ENCODE measurements at places on chromosomes 7 and 10.

- DNase-seq, result no peak
Measured at GRCh38 chr7:27555670-27556069, 107.0 kb downstream of the HIBADH start.

DNA sequence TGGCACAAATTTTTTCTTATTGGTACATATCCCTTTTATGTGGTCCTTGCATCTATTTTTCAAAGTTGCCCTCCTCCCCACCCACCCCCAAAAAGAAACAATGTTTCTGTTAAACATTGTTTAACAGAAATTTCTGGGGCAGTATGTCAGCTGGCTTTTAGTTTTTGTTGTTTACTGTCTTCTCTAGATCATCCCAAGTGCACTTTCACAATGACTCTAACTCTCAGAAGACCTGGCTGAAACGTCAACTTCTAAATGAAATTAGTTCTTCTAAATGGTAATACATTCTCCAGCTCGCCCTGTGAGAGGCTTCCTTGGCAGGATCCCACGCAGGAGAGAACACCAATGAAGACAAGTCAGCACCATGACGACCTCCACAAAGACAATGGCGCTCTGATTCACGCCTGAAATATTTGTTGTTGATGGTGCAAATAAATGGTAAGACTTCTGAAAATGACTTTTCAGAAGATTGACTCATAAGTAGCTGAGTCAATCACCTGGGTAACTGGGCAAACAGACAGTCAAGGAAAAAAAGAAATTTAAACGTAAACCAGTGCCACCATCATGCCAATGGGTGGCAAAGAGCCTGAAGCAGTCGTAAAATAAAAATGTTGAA lies 293.7 kb downstream of the FZD1 start:
- peak; percentile 88 for DNase-seq

DNA sequence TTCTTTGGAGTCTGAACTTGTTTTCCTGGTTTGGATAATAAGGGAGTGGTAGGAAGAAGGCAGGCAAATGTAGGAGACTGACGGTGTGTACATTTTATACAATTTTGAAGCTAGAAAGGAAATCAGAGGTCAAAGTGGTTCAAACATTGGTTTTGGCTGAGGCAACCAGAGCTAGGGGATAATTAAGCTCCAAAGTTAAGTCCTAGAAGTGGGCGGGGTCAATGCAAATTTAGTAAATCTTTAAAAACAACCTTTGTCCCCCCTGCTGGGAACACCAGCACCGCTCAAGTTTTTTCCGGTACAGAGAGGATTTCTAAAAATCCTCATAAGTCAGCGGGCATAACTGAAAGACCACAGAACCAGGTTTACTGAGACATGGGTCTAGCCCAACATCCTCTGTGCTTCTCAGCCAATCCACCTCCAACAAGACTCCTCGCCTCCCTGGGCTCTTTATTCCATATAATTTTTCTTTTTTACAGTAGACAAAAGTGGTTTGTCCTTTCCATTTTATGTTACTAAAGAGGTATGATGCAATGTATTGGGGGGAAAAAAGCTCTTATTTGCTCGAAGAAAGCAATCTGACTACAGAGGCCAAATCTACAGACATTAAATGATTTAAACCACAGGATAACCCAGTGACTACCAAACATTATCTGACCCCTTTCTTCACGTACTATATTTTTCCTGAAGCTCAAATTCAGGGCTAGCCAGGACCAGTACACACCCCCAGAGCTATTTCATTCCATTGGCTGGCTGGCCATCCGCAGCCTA lies 1.6 kb downstream of the GLUD1 start:
- DNase-seq, result peak; percentile 54

GRCh38 chr7:135718794-135719437 lies 9.1 kb downstream of the SLC13A4 start:
- no peak for DNase-seq

- DNase-seq, result peak; percentile 94
Measured at GRCh38 chr7:80942261-80943041, 23.6 kb upstream of the SEMA3C start.

DNA sequence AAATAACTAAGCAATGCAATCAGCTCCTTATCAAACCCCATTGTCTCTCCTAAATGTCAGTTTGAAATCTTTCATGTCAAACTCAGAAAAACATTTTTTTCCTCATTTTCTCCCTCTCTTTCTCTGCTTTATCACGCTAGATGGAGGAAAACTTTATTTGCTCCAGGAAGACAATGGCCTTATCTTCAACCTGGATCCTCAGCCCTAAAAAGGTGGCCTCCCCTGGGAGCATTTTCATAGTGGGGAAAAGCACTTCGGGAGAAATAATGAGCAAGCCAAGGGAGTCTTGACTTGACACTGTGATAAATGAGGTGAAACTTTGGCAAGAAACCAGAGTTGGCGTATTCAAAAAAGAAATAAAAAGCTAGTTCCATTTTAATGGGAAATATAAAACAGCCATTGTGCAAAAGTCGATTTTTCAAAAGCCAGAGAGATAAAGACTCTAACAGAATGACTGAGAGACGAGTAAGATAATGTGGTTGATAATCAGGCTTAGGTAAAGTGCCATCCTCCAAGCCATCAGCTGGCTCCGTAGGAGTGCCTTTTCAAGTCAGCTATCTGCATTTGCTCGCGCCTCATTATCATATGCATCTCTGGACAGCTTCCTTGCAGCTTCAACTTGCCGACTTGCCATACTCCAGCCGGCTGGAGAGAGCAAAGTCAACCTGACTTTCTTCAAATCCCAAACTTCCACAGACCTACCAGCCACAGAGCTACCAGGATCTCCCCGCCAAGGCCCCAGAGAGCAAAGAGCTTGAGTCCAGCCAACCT lies 19.9 kb downstream of the HABP2 start:
- DNase-seq, result no peak

DNA sequence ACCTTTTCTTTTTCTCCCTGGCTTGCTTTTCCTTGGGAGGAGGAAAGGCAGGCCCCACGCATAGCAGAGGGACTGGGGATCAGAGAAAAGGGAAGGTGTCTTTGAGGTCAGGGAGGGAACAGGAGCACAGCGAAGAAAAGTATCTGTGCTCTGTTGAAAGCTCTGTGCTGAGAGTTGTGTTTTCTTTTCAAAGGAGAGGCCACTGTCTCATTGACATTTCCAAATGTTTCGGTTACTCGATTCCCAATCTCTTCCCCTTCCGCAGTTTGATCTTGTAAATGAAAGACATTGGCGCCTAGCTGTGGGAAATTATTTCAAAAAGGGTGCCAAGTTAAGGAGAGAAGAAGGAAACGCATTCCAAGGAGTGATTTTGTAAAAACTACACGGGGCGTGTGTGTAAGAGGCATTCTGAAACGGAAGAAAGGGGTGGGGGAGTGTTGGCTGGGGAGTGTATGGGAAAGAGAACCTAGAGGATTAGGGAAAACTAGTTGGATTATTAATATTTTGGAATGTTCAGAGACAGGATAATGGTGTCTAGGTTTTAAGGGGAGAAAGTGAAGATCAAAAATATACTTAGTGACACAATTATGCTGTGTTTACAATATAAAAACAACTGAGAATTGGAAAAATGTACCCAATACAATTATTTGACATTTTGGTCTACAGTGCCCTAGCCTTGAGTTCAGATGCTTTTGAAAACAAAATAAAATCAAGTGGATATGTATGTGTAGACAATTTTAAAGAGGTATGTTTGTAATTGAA lies 708 bp downstream of the KLHDC10 start:
- DNase-seq, result peak; percentile 14

GRCh38 chr7:71491336-71491735 lies 359.4 kb downstream of the GALNT17 start:
- DNase-seq, result no peak

- no peak for DNase-seq
Measured at GRCh38 chr10:51029172-51029641, 45.1 kb upstream of the PRKG1 start.

DNA sequence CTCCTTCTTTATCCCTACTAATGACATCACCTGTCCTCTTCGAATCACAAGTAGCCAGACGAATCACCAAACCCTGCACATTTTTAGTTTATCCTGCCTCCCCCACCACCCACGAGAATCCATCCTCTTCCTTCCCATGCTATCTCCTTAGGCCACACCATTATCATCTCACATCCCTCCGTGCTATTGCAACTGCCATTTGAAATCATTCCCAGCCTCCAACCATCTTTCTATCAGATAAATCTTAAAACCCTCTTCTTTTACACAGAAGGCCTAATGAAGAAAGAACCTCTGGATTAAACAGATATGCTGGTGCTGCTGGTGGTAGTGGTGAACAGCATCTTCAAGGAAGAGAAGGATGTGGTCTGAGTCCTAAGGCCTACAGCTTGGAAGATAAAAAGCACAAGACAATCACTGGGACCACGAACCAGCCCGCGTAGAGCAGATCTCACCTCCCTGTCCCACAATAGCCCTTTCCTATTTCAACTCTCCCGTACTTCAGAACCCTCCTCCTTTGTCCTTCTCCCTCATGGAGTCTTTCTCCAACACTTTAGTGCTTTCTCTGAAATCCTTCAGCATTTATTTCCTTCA lies 403.1 kb downstream of the SFMBT2 start:
- no peak for DNase-seq

DNA sequence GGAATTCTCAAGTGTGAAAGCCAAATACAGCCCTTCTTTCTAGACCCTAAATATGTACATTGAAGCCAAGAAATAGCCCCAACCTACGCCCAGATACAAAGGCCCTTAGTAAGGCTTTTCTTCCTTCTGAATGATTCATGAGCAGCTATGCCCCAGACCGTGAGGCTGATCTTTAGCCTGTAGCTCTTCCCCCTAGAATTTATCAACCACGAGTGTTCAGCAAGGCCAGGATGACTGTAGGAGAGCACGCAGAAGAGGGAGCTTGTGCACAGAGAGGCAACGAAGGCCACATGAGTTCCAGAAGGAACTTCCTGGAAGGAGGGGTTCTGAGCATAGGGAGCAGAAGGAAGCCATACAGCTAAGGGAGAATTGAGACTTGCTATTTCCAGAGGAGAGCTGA lies 53.0 kb upstream of the HABP2 start:
- DNase-seq, result no peak

DNA sequence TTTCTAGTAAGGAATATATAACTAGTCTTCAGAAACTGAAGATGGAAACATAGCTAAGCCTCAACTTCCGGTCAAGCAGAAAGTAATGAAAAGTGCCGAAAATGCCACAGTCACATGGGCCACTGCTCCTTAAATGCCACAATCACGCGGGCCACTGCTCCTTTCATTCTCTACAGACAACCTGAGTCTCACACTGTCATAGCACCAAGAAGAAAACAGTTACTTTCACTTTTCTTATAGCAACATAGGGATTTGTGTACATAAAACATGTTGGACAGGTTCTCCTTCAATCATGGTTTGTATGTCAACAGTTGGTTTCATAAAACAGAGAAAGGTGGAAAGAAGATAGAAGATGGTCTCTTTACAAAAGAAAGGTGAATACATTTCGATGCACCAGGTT lies 48.6 kb upstream of the NOBOX start:
- DNase-seq, result no peak

GRCh38 chr7:90897961-90898469 lies 301.9 kb downstream of the CDK14 start:
- no peak for DNase-seq

DNA sequence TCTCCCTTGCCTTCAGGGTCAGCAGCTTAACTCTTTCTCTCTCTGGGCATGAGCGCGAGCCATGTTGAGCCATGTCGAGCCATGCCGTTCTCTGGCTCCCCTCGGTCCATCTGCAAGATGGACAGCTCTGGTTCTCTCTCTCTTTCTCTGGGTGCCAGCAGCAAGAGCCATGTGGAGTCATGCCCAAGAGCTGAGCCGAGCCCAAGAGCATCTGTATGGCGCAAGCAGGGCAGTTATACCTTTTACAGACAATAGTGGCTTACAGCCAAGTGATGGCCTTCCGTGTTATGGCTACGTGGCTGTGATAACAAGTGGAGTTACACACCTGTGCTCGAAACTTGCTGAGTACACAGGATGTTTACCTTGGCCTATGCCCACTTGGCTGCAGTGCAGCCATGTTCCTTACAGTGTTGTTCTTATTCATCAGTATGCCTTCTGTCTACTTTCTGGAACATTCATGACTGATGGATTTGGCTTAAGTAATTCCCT lies 327.7 kb downstream of the GLRX3 start:
- no peak for DNase-seq

- no peak for DNase-seq
Measured at GRCh38 chr7:54091322-54091721, 450.9 kb upstream of the VSTM2A start.

DNA sequence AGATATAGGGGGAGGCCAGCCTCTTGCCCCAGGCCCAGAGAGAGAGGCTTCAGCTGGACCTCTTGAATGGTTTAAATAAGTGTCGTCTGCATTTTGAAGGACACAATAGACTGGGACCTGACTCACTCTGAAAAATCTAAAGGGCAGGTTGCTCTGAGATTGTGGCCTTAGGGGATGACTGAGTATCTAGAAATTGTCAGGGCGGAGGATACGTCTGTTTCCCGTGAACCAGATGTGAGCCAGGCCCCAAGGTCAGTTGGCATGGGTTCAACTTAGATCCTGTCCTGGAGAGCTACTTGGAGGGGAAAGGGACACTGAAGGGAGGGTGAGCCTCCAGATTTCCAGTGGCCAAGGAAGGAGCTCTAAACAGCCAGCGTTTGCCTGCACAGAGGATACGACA lies 110.2 kb downstream of the CHN2 start:
- peak; percentile 52 for DNase-seq

DNA sequence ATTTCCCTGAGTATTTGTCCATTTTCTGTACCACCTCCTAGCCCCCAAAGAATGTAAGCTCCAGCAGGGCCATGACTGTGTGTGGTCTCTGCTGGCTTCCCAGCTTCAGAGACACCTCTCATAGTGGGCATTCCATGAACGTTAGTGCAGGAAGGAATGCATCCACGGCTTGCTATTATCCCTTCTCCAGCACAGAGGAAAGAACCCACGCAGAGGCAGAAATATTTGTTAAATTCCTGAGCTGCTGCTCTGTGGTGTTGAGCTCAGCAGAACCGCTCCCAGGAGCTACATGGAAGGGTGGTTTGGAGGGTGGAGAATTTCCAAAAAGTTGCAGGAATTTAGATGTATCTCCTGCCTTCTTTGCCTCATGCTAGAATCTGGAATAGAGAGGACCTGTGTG lies 275.2 kb downstream of the POU6F2 start:
- peak; percentile 70 for DNase-seq

DNA sequence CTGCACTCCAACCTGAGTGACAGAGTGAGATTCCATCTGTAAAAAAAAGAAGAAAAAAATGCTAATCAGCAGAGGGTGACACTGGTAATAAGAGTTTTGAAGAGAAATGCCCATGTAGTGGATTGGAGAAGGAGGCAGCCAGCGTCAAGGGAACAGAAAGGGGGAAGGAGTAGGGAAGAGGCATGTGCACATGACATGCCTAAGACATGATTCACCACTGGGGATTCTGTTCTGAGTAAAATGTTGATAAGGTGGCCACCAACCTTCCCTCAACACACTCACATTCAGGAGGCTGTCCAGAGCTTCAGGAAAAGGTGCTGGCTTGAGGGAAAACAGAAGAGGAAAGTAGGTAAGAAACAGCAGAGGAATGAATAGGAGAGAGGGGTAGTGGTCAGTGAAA lies 39.9 kb downstream of the AKR1D1 start:
- DNase-seq, result peak; percentile 86

Data from trophoblast cell (in vitro differentiated cells and primary cell).